ENCODE measurements at places on chromosomes 4 and X. TPM values are rescaled to one million over a fixed set of nuclear protein-coding genes. Genes with fewer than 3 reads are reported as not detected.
A peak's percentile ranks its signal among the peaks of the same experiment; 100 is the strongest.

GRCh38 chrX:54995621-54996020 is 1.6 kb upstream of the PFKFB1 start:
- no peak overlapping the region for H3K4me3 ChIP-seq
- H3K27me3 ChIP-seq: no peaks in the 10 kb centered on the region
- no peaks in the 10 kb centered on the region for H3K36me3 ChIP-seq
- DNase-seq: no peak

GRCh38 chrX:53312946-53313727 is 31.8 kb upstream of the IQSEC2 start:
- no peak overlapping the region for H3K27ac ChIP-seq
- no peaks in the 10 kb centered on the region for H3K36me3 ChIP-seq
- H3K4me3 ChIP-seq: no peak overlapping the region
- peak; percentile 52 for DNase-seq
- peaks cover 8% of the 10 kb centered on the region for H3K27me3 ChIP-seq

- H3K36me3 ChIP-seq: no peaks in the 10 kb centered on the region
- DNase-seq: no peak
- H3K27me3 ChIP-seq: no peaks in the 10 kb centered on the region
Observed at GRCh38 chr4:114642173-114642780, 43.7 kb downstream of the UGT8 start.

- no peak overlapping the region for H3K27ac ChIP-seq
- DNase-seq: no peak
- H3K4me3 ChIP-seq: no peak overlapping the region
- H3K27me3 ChIP-seq: no peaks in the 10 kb centered on the region
- no peaks in the 10 kb centered on the region for H3K4me1 ChIP-seq
- no peaks in the 10 kb centered on the region for H3K36me3 ChIP-seq
Observed at GRCh38 chr4:177517862-177518261, 75.6 kb upstream of the AGA start.

DNA sequence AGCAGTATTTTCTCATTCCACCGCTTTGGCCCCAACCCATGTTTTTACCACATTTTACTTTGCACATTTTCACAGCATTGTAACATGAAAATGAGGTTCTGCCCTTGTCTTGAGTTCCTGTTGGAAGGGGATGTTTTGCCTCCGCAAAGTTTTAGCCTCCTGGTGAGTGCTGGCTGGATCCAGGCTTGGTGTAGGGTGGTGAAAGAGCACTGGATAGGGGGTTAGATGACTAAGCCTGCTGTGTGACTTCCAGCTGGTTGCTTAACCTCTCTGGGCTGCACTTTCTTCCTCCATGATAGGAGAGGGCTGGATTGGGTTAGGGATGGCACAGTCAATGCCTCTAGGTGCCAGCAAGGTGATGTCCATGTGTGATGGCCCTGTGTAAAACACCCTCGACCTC is 28.9 kb downstream of the CYTL1 start:
- peaks cover 4% of the 10 kb centered on the region for H3K27me3 ChIP-seq
- no peak overlapping the region for H3K4me3 ChIP-seq
- no peaks in the 10 kb centered on the region for H3K4me1 ChIP-seq

- H3K27ac ChIP-seq: no peak overlapping the region
- no peaks in the 10 kb centered on the region for H3K4me1 ChIP-seq
- no peak for DNase-seq
- no peak overlapping the region for H3K4me3 ChIP-seq
- H3K27me3 ChIP-seq: no peaks in the 10 kb centered on the region
Observed at GRCh38 chrX:31070057-31070468, 1.8 kb downstream of the FTHL17 start.

DNA sequence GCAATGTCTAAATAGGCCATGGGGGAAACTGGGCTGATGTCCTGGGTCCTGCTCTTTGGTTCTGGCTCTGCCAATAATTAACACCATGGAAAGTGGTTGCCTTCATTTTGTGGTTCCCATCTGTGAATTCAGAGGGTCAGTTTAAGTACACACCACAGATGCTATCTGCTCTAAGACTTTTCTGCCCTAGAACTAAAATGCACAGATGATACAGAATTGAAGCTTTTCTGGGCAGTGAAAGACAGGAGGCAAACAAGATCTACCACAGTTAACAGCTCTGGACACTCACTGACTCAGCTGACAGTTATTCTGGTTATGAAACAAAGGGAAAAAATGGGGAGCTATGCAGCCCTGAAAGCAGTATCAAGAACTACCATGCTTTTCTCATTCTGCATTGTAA is 37.3 kb downstream of the APBB2 start:
- no peak overlapping the region for H3K27ac ChIP-seq
- no peaks in the 10 kb centered on the region for H3K4me1 ChIP-seq
- H3K27me3 ChIP-seq: no peaks in the 10 kb centered on the region
- no peaks in the 10 kb centered on the region for H3K36me3 ChIP-seq

GRCh38 chrX:71099736-71100135 is 4.1 kb downstream of the FOXO4 start:
- H3K4me1 ChIP-seq: peaks cover 76% of the 10 kb centered on the region
- H3K27ac ChIP-seq: no peak overlapping the region
- H3K36me3 ChIP-seq: no peaks in the 10 kb centered on the region
- no peaks in the 10 kb centered on the region for H3K27me3 ChIP-seq

DNA sequence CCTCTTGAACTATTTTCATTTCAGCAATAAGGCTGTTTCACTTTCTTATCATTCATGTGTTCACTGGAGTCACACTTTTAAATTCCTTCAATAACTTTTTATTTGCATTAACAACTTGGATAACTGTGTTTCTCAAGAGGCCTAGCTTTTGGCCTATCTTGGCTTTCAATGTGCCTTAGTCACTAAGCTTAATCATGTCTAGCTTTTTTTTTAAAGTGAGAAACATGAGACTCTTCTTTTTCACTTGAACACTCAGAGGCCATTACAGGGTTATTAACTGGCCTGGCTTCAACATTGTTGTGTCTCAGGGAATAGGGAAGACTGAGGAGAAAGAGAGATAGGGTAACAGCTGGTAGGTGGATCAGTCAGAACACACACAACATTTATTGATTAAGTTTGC is 64.0 kb upstream of the VCX2 start:
- DNase-seq: no peak
- no peak overlapping the region for H3K4me3 ChIP-seq
- no peaks in the 10 kb centered on the region for H3K36me3 ChIP-seq
- no peaks in the 10 kb centered on the region for H3K27me3 ChIP-seq

GRCh38 chr4:88757067-88757466 is 59.4 kb upstream of the NAP1L5 start:
- DNase-seq: no peak
- no peak overlapping the region for H3K4me3 ChIP-seq
- H3K27me3 ChIP-seq: no peaks in the 10 kb centered on the region
- no peaks in the 10 kb centered on the region for H3K4me1 ChIP-seq
- H3K36me3 ChIP-seq: peaks cover 11% of the 10 kb centered on the region

GRCh38 chr4:39446842-39447573 is 11.7 kb downstream of the RPL9 start:
- peaks cover 12% of the 10 kb centered on the region for H3K36me3 ChIP-seq
- peaks cover 12% of the 10 kb centered on the region for H3K4me1 ChIP-seq
- no peak overlapping the region for H3K27ac ChIP-seq
- H3K4me3 ChIP-seq: peak overlapping the region; percentile 53
- H3K27me3 ChIP-seq: no peaks in the 10 kb centered on the region
- DNase-seq: peak; percentile 43

DNA sequence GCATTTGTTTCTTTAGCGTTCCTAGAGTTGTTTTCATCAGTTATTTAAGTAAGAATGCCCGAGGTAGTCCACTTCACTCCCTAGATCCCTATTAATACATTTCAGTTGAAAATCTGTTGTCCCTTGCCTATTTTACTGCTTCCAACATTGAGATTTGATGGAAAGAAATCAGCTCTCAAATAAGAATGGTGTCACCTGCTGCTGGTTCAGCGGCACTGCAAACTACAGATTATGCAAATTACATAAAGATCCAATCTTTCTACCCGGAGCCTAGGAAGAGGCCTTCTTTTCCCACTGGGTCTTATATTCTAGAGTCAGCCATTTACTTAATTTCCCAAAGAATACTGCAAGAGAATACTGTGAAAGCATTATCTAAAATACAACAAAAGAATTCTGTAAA is 597.6 kb upstream of the MAGEB2 start:
- no peaks in the 10 kb centered on the region for H3K27me3 ChIP-seq
- no peak overlapping the region for H3K27ac ChIP-seq
- H3K36me3 ChIP-seq: no peaks in the 10 kb centered on the region
- no peak overlapping the region for H3K4me3 ChIP-seq

- H3K27me3 ChIP-seq: no peaks in the 10 kb centered on the region
- H3K4me3 ChIP-seq: no peak overlapping the region
- H3K4me1 ChIP-seq: no peaks in the 10 kb centered on the region
- H3K27ac ChIP-seq: no peak overlapping the region
- DNase-seq: no peak
Observed at GRCh38 chr4:95833711-95834194, 6.1 kb upstream of the PDHA2 start.

- H3K27ac ChIP-seq: no peak overlapping the region
- no peaks in the 10 kb centered on the region for H3K27me3 ChIP-seq
- no peak for DNase-seq
- H3K36me3 ChIP-seq: no peaks in the 10 kb centered on the region
- H3K4me1 ChIP-seq: peaks cover 11% of the 10 kb centered on the region
Observed at GRCh38 chrX:107747596-107748161, 27.9 kb downstream of the TSC22D3 start.

DNA sequence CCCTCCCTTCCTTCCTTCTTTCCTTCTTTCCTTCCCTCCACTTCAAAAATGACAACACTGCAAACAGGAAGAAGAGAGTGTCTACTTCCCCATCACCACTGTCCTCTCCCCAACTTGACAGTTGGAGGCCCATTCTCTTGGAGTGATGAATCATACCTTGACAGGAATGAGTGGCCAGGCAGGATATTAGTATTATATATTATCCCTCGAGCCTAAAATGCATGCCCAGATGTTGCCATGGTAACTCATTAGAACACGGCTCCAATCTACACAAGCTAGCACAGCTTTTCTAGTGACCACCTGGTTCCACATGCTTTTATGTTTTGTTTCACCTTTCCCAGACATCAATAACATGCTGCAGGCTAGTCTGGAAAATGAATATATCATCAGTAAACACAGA is 71.3 kb upstream of the LHFPL1 start:
- no peaks in the 10 kb centered on the region for H3K27me3 ChIP-seq
- no peaks in the 10 kb centered on the region for H3K4me1 ChIP-seq
- H3K4me3 ChIP-seq: no peak overlapping the region
- no peaks in the 10 kb centered on the region for H3K36me3 ChIP-seq

DNA sequence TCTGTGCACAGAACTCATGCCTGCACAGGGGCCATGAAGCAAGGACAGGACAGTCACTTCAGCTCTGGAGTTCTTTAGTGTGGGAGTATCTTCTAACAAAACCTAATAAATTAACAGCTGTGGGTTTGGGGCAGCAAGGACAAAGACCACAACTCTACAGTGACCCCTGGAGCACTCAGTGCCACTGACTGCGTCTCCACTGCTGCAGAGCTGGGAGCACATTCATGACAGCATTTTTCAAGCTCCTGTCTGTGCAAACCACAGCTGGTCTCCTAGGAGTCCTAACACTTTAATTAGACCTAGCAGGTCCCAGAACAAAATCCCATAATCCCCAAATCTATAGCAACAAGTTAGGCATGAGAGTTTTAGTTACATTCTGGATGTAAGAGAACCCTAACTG is 76.5 kb downstream of the RTL9 start:
- no peak overlapping the region for H3K4me3 ChIP-seq
- no peak overlapping the region for H3K27ac ChIP-seq
- no peak for DNase-seq
- no peaks in the 10 kb centered on the region for H3K36me3 ChIP-seq

DNA sequence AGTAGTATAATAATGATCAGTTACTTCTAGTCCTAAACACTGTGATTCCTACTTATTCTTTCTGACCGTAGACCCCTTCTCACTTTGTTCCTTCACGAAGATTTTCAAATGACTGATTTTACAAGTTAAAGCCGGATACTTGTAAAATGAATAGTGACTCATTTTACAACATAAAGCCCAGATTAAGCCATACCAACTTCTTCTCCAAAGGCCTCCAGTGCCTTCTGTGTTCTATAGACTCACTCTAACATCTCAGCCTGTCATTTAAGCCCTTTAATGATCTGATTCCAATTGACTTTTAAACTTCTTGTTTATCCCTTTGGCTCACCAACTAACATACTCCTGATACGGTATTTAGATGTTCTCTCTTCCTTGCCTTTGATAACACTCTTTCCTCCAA is 480.0 kb upstream of the HS3ST1 start:
- DNase-seq: no peak
- no peaks in the 10 kb centered on the region for H3K27me3 ChIP-seq
- no peak overlapping the region for H3K4me3 ChIP-seq

DNA sequence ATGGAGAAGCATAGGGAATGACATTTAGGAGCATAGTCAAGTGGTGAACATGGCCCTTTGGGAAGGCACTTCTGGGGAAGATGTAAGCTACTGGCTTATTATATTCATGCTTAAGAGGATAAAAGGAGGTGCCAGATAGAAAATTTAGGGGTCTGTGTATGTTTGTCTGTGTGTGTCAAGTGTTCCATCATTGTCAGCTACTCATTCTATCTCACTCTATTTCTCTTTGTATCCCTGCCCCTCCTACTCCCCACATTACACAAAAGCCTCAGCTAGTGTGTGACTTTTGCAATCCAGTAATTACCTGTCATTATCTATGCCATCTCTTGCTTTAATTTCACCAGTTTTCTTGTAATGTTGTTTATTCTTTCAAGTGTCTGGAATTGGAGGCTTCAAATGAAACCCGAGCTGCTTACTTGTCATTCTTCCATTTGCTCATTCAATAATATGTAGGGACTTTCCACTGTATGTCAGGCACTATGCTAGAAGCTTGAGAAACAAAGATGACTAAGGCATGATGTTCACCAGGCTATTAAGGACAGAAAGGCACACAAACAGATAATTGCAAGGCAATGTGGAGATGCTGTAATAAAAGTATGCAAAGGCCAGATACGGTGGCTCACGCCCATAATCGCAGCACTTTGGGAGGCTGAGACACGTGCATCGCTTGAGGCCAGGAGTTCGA is 229.8 kb upstream of the TEX13C start:
- no peaks in the 10 kb centered on the region for H3K36me3 ChIP-seq
- H3K4me3 ChIP-seq: no peak overlapping the region
- DNase-seq: no peak
- H3K4me1 ChIP-seq: no peaks in the 10 kb centered on the region
- no peaks in the 10 kb centered on the region for H3K27me3 ChIP-seq

The SPANXA1 gene
- total RNA-seq: not detected

The STK32B gene
- total RNA-seq: not detected

The FGG gene
- not detected for total RNA-seq

The ADGRG2 gene
- not detected for total RNA-seq

The MAGEB10 gene
- total RNA-seq: not detected

The CHST7 gene
- 4.0 TPM for total RNA-seq

The SLC9B1 gene
- 3.6 TPM for total RNA-seq

The ABCD1 gene
- total RNA-seq: 8.6 TPM

The SAGE1 gene
- total RNA-seq: not detected

Measured in CD4-positive, alpha-beta T cell (primary cell).